ENCODE measurements at places on chromosomes 5 and 9.

DNA sequence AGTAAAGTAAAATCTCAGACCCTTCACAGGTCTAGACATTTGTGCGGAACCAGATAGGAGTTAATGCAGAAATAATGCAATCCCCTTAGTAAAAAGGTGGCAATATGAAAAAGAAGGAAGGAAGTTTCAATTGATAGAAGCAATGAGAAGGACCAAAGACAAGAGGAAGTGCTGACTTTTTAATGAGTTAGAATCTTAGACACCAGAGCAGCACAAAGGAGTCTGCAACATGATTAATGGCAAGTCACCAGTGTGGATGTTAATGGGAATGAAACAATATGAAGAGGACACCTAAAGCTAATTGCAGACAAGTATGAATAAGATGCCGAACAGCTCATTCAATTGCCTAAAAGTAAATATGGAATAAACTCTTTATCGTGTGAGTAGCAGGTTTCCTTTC is 50.9 kb downstream of the MEGF9 start:
- no peak for DNase-seq

GRCh38 chr5:100855295-100855694 is 47.8 kb downstream of the ST8SIA4 start:
- DNase-seq = no peak

DNA sequence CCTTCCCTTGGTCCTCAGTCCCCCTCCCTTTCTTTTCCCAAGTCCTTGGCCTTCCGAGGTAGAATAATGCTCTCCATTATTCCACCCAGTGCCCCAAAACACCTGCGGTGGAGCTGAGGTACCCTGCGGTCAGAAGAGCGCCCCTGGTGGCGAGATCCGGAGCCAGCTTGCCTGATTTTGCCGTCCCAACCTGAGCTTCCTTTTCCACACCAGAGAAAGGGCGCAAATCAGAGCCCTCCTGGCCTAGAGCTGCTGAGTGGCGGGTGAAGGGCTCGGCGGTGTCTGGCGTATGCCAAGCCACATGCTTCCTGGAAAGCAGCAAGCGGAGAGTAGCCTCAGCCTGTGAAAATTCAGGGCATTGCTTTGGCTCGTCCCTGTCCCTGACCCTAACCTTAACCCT is 21.1 kb upstream of the CARTPT start:
- DNase-seq = no peak

GRCh38 chr9:88567870-88568269 is 32.9 kb downstream of the NXNL2 start:
- DNase-seq = no peak

- no peak for DNase-seq
Observed at GRCh38 chr9:110604171-110604601, 24.6 kb upstream of the SVEP1 start.

GRCh38 chr9:136619742-136620440 is 42.8 kb upstream of the EGFL7 start:
- DNase-seq = peak; percentile 80

DNA sequence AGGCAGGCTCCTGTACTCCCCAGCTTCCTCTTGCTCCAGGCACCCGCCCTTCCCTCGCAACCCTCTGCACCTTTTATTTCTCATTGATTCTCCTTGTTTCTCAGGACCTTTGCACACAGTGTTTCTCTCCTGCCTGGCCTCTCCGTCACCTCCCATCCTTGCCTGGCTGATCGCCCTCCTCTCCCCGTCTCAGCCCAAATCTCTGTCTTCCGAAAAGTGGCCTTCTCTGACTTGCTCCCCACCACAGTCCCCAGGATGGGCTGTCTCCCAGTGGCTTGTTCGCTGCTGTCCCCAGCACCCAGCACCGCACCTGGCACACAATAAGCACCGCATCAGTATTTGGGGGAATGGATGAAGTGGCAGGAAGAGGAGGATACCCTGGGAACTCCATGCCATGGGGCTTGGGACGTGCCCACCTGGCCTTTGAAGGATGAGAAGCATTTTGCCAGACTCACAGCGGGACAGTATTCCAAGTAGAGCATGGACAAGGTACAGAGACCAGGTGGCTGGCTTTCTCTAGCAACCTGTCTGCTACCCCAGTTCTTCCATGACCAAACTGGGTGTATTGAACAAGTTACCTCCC is 62.5 kb downstream of the LMX1B start:
- no peak for DNase-seq

- no peak for DNase-seq
Observed at GRCh38 chr5:4050203-4050602, 454.6 kb downstream of the IRX1 start.

- DNase-seq = no peak
Observed at GRCh38 chr5:176736931-176737745, 73.2 kb upstream of the UNC5A start.

DNA sequence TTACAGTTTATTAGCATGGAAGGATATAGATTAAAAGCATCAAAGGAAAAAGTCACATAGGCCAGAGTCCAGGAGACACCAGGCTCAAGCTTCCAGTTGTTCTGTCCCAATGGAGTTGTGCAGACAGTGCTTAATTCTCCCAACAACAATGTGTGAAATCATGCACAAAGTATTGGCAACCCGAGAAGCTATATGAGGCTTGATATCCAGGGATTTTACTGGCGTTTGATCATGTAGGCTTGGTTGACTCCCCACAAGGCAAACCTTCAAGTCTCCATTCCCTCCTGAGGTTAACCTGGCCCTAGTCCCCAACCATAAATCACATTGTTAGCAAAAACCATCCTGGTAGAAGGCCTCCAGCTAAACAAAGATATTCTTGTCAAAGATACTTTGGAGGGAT is 141.5 kb downstream of the ADAMTS19 start:
- DNase-seq = no peak

DNA sequence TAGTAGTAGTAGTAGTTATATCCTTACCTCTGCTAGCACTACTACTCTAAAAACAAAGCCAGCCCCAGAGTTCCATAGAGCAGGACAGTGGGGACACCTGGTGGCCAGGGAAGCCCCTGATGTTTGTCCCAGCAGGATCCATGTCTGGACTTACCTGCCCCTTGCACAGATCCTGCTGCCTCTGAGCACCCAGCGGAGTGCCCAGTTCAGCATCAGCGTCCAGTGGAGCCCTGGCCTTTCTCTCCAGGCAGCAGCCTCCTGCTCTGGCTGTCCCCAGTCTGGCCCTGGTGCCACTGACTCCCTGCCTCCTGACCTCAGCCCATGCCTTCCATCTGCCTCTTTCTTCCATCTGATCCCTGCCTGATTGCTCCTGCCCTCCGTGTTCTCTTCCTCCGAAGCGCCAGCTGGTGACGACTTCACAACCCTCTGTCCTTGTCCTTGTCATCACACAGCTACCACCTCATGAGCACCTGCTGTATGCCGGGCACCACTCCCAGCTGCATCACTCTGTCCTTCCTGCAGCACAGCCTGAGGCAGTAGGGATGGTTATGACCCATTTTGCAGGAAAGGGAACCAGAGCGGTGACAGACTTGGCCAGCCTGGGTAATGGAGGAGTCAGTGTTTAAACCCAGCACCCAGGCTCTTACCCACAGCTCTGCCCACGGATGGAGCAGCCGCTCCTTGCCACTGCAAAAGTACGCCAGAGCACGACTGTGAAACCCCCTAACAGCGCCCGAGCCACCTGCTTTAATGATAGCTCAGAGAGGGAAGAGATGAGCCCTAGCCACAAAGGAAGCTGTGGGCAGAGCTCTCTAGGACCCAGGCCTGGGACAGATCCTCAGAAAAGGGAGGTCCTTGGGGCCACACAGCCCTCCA is 11.5 kb downstream of the SARDH start:
- no peak for DNase-seq

DNA sequence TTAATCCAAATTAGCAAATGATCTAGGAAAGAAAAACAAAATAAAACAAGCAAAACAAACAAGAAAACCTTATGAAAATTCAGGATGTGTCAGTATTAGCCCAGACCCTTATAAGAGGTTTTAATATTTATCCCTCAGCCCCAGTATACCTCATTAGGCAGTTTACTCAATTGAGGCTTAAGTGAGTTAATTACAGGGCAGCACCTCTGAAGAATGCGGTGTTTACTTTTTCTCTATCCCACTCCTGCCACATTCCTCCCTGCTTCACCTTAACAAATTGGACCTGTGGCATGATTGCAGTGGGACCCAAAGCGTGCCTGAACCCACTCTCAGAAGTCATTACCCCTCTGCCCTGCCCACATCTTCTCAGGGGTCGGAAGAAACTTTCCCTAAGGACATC is 67.1 kb downstream of the SIL1 start:
- no peak for DNase-seq

GRCh38 chr9:8732367-8733075 is 932.9 kb upstream of the DMAC1 start:
- no peak for DNase-seq

Data from immature natural killer cell (primary cell).